ENCODE measurements at places on chromosomes 1 and 21.

DNA sequence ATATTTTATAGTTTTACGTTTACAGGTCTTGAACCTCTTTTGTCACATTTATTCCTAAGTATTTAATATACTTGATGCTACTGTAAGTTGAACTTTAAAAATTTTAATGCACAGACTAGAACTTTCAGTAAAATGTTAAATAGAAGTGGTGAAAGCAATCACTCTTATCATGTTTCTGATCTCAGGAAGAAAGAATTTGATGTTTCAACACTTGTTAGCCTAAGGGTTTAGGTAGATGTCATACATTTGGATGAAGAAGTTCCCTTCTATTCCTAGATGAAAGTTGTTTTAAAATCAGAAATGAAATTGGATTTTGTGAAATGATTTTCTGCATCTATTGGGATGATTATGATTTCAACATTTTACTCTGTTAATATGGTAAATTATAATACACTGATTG lies 63.6 kb upstream of the TTLL7 start:
- no peak for DNase-seq

GRCh38 chr21:17554679-17555465 lies 42.0 kb downstream of the CXADR start:
- no peak for DNase-seq

DNA sequence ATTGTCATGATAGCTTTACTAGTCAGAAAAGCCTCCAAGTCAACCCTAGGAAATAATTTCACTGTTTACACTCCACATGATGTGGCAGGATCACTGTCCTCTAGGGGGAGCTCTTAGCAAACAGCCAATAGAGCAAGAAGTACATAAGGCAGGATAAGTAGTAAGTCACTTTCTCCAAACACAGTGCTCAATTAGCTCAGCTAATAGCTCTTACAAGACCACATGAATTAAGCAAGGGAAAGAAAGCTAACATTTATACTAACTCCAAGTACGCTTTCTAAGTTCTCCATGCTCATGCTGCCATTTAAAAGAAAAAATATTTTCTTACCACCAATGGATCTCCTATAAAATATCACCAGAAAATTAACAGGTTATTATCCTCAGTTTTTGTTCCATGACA lies 66.9 kb upstream of the LRIF1 start:
- peak; percentile 49 for DNase-seq

GRCh38 chr1:204736836-204737235 lies 51.3 kb upstream of the LRRN2 start:
- no peak for DNase-seq

DNA sequence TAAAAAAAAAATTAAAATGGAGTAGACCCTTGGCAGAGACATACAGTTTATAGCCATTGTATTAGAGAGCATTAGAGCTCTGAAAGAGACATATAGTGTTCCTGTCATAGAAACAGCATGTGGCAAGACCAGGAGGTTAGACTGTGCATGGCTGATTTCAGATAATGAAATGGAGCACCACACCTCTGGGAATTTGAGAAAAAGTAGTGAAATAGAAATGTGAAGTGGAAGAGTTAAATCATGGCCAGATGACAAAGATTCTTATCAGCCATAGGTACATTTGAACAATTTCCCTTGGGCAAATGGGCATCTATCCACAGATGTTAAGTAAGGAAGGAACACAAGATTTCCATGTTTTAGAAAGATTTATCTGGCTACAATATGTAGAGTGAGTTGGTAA lies 1083.1 kb downstream of the PLA2G4A start:
- DNase-seq: no peak

DNA sequence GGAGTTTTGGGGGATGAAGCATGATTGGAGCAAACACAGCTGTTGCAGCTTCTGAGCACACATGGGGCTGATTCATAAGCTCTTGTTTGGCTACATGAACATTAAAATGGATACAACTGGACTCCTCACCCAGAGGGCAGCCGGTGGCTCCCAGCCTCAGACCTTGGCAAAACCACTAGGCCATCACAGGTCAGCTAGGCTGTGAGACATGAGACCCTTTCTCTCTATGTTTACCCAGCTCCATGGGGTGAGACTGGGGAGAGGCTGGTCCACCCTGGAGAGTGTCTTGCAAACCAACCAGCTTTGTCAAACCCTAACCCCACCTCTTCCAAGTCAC lies 388.7 kb downstream of the PTPRU start:
- DNase-seq: no peak

DNA sequence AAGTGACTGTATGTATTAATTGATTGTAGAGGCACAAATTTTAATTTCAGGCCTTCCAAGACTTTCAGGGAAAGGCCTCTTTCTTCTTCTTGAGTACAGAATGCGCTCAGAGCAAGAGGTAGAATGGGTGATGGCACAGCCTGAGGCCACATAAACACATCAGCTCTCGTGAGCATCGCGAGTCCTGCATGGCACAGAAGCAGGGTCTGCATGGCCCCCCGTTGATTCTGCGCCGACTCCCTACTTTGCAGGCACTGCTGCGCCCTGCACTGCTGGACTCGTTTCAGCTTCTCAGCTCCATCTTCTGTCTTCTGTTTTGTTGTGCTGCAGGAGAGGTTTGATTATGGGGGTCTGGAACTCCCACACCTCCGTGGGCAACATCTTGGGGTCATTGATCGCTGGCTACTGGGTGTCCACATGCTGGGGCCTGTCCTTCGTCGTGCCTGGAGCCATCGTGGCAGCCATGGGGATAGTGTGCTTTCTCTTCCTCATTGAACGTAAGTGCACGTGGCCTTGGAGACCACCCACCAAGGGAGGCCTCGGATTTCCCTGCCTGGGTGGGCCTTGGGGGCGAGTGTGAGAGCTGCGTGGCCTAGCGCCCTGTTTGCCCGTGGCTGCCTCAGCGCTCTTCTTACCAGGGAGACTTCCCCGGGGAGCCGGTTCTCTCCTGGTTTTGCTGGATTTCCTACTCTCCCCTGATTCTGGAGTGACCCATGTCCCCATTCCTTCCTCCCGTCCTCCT lies 29.6 kb downstream of the SLC37A1 start:
- DNase-seq: no peak

DNA sequence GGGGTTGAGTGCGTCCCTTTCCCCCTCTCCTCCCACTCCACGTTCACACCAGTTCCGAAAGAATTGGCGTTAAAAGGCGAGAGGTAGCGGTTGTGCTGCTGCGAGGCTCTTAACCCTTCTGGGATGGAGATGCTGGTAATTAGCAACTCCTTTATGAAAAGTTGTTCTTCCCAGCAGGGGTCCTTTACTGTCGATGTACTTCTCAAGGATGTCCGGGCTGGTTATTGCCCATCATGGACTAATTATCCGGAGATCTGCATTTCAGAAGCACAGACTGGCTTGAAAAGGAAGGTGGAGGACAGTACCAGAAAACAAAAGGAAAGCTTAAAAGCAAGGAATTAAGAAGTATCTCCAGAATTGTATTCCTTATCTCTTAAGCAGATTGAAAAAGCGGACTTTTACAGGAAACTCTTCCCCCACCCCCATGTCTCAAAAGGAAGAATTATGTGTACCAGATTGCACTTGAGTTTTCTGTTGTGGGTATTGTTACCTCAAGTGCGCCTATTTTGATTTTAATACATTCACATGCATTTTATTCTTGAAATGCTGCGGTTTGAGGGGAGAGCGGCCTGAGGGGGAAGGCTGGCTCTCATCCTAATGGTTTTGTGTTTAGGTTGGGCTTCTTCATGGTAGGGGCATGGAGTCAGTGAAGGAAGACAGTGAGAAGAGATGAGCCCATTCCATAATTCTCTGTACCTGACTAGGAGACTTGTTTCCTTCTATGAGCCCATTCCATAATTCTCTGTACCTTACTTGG lies 1.5 kb downstream of the AK4 start:
- no peak for DNase-seq

GRCh38 chr1:147758379-147759100 lies 1.9 kb downstream of the GJA5 start:
- DNase-seq: no peak

DNA sequence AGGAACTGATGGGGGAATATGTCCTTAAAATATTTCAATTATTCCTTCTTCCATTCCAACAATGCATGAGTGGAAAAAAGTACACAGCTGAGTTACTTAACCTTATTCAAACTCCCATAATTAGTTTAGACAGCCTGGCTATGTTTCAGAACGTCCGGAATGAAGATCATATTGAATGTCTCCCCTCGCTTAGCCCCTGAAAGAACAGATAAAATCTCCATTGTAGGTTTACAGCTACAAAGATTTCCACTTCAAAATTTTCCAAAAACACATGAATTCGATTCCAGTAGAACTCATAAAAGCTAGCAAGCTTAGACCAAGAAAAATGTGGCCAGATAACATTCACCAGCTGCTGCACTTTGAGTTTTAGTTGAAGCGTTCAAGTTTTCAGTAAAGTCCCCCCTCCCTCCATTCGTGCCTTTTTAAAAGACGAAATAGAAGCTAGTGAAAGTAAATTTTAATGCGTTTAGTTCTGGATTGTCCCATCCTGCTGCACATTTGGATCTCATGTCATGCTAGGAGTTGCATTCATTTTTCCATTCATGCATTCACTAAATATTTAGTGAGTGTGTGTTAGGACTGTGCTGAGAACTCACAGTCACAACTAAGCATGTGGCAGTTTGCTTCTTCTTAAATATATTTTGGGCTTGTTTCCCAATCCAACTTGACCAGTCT lies 29.4 kb upstream of the SSX2IP start:
- no peak for DNase-seq

DNA sequence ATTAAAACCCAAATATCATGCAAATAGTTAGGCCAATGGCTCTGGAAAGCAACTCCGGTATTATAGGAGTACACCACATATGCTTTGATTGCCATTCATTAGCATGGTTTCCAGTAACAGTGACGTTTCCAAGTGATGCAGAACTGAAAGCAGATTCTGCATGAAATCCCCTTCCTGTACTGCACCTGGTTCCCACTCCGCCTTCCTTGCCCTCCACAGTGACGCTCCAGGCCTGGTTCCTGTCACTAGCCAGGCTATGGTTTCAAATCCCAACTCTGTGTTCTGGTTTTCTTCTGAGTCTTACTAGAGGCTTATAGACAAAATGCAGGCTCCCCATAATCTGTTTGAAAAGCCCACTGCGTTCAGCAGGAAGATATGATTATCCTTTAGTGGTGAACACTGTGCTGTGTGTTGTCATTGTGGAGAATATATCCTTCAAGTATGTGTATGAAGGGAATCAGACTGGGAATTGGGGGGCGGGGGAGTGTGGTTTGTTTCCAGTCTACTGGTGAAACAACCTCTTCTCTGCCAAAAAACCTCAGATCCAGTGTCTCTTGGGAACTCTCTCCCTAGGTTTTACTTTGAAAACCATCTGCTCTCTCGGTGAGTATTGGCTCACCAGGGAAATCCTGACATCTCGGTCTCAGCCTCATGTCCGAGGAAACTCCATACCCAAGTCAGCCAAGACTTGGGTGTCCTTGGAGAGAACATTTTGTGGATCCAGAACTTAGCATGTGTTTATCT lies 78.7 kb downstream of the TYW3 start:
- DNase-seq: no peak

- no peak for DNase-seq
Measured at GRCh38 chr1:94739521-94740061, 80.6 kb upstream of the SLC44A3 start.

- DNase-seq: no peak
Measured at GRCh38 chr1:47684964-47685762, 247.3 kb downstream of the FOXD2 start.

GRCh38 chr1:7077970-7078369 lies 292.7 kb downstream of the CAMTA1 start:
- no peak for DNase-seq

Data from activated naive CD4-positive, alpha-beta T cell treated with anti-CD3 and anti-CD28 coated beads, Interleukin-2, amount 50 U/mL, for 16 hours (primary cell).